Stimulated activated CD4-positive, alpha-beta T cell treated with anti-CD3 and anti-CD28 coated beads, Interleukin-2, amount 100 ng/mL, for 24 hours (primary cell): ENCODE measurements at places on chromosomes 12 and 14.

DNA sequence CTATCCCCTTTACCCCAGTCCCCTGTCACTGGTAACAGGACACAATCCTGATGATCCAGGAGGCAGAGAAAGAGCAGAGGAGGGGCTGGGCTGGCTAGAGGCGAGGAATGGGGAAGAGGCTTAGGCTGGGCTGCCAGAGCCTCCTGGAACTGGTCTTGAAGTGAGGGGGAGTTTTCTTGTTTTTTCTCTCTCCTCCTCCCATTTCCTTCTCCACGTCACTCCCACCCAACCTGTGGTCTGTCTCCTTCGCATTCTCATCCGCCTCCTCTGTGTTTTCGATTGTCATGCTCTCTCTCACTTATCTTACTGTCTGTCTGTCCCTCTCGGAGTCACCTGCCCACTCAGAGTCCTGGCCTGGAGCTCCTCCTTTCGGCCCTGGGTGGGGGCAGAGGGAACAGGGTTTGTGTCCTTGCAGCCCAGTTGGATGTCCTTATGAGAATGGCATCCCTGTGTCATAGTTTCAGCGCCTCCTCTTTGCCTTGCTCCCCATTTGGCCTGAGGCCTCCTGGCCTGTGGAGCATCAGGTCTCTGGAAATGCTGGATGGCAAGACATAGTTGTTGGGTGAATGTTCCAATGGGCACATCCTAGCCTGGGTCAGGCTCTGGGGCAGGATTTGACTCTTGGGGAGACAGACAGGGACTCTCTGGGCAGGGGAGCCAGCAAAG lies 3.4 kb upstream of the KRT80 start:
- DNase-seq, result no peak

DNA sequence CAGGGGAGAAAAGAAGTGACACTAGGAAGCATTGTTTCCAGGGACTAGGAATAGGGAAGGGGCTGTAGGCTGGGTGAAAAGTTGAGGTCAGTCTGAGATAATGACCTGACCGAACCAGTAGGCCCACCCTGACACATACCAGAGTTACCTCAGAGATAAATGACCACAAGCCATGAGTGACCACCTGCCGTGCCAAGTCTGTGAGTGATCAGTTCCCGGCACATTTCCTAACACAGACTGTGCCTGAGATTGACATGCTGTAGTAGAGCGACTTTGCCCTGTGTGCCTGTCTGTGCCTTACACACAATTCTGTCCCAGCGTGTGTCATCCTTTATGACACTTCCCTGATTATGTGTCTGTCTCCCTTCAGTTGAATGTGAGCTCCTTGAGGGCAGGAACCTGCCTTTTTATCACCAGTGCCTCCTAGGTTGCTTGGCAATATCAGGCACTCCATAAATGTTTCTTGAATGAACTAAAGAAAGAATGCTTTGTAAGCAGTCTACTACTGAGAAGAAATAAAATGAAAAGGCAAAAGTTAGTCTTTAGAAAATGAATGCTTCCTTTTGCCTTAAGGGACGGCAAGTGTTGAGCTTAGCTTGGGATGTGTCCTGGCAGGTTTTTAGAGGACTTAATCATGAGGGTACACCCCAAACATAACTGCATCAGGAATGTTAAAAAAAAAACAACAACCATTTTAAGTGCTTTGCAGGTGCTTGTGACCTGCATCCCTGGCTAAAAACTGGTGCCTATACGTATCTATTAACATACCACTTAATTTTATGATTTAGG lies 9.6 kb upstream of the SSPN start:
- no peak for DNase-seq

DNA sequence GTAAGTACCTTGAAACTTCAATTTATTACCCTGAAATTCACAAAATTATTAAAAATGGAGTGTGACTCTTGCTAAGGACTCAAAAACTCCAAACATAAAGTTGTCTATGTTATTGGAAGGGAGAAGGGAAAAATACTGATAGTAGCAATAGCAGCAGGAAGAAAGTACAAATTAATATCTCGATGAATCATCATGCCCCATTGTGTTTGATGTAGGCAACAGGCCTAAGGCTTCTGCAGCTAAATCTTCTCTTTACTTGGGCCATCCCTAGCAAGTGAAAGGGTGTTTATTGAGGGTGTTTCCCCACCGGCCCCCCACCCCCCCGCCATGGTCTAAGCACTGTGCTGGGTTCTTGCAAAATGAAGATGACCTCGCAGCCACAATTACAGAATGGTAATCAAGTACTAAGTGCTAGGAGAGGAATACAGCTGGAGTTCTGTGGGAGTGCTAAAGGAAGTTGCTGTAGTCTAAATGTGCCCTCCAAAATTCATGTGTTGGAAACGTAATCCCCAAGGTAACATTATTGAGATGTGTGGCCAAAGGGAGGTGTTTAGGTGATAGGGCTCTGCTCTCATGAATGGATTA lies 76.5 kb downstream of the SNAPC1 start:
- no peak for DNase-seq

GRCh38 chr14:61255968-61256367 lies 25.2 kb downstream of the TMEM30B start:
- no peak for DNase-seq

- DNase-seq, result no peak
These were observed 91.6 kb downstream of the TPH2 start for GRCh38 chr12:72030277-72030676.

GRCh38 chr12:41680155-41680554 lies 464.5 kb downstream of the GXYLT1 start:
- no peak for DNase-seq

DNA sequence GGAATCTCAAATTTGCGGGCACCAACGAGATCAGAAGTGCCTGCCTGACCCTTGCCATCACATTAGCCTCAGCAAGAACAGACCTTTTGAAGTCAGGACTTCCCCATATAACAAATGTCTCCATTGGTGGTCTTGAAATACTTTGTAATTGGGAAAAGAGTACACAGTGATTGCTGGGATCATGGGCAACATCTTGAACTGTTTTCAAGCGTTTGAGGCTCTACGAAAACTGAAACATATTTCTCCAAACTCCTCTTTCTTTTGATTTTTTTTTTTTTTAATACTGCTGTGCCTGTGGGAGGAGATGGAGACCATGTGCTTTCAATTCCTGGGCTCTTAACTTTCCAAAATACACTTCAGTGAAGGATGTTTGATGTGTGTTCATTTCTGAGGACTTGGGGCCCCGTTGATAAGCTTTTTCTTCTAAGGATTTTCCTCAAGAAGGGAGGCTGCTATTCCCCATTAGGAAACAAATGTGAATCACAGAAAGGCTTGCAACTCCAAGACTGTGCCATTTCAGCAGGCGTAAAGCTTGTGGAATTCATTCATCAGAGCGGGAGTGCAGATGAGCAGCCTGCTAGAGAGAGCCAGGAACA lies 94.5 kb downstream of the TMEM132C start:
- DNase-seq, result no peak

GRCh38 chr14:94373708-94374107 lies 14.7 kb downstream of the SERPINA1 start:
- DNase-seq, result no peak

- DNase-seq, result no peak
These were observed 98.0 kb downstream of the FBXL14 start for GRCh38 chr12:1496162-1496900.

GRCh38 chr12:83954956-83955601 lies 957.5 kb downstream of the SLC6A15 start:
- no peak for DNase-seq

GRCh38 chr14:95143808-95144620 lies 13.3 kb downstream of the DICER1 start:
- DNase-seq, result no peak

- no peak for DNase-seq
These were observed 26.2 kb downstream of the VSX2 start for GRCh38 chr14:74265301-74265965.

- no peak for DNase-seq
These were observed 293.9 kb downstream of the RAD51B start for GRCh38 chr14:68113343-68113930.

- DNase-seq, result no peak
These were observed 5.5 kb upstream of the KRT8 start for GRCh38 chr12:52910248-52910883.

GRCh38 chr14:64812412-64812811 lies 67.3 kb downstream of the SPTB start:
- DNase-seq, result no peak

DNA sequence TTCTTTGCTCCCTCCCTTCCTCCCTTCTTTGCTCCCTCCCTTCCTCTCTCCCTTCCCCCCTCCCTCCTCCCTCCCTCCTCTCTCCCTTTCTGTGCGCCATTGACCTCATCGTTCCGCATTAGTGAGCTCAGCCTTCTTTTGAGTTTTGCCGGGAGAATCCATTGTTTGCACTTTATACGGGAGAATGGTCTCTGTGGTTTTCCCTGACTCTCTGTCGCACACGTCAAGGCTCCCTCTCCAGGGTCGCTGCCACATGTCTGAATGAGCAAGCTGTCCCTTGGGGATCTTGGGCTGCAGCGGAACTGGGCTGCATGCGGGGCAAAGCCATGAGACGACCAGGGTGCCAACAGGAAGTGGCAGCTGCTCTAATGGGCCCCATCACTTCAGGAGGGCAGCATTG lies 118.5 kb downstream of the GLT1D1 start:
- no peak for DNase-seq

DNA sequence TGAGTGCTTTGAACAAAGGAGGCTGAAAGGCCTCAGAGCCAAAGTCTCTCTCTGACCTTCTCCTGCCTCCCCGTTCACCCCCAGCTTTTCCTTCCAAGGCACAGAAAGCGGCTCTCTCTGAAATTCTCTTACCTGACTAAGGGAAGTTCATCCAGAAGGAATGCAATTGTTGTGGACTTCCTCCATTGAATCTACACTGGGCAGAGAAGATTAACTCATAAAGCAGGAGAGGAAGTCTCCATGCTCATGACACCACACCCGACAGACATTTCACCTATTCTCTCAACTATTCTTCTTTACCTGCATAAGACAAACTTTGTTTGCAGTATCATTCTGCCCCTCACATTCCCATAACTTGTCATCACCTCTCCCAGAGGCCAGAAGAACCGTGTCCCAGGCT lies 129.3 kb upstream of the CCDC175 start:
- DNase-seq, result no peak

- no peak for DNase-seq
These were observed 634.4 kb downstream of the LRFN5 start for GRCh38 chr14:42241101-42241500.

DNA sequence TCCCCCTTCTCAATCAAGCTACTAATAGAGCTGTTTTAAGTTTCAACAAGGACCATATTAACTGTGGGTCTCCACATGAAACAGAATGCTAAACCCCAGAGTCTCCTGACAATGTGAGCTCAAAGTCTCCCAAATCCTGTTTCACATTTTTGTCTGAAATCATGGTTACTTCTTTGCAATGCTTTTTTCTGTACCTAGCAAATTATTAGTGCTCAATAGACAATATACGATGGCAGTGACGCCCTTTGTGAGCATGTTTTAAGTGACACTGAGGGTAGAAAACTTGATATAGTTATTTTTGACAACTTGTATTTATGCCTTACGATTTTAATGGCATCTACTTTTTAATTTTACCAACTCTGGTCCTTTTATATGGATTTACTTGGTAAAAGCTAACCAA lies 85.4 kb upstream of the SOX5 start:
- DNase-seq, result no peak

- DNase-seq, result peak; percentile 63
These were observed 2.4 kb upstream of the NAB2 start for GRCh38 chr12:57086493-57087009.

- no peak for DNase-seq
These were observed 39.9 kb upstream of the MDGA2 start for GRCh38 chr14:47715330-47715729.

GRCh38 chr12:53340398-53340797 lies 4.2 kb upstream of the SP7 start:
- no peak for DNase-seq

GRCh38 chr12:118925826-118926225 lies 55.5 kb upstream of the SRRM4 start:
- DNase-seq, result no peak

DNA sequence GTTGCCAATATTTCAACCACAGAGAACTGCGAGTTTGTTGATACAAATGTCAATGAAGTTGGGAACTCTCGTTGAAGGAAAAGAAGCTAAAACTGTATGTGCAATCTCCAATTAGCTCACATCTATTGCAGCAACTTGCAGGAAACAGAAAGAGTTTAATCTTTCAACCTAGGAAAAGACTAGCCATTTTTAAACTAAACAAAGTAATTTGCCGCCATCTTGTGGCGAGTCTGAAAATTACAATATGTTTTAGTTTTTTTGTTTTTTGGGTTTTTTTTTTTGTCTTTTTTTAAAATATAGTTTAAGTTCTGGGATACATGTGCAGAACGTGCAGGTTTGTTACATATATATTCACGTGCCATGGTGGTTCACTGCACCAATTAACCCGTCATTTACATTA lies 131.2 kb upstream of the FOXG1 start:
- DNase-seq, result no peak
